ENCODE measurements at places on chromosomes 2 and 18.

- DNase-seq, result no peak
These were observed 492.7 kb upstream of the DDX18 start for GRCh38 chr2:117321816-117322215.

DNA sequence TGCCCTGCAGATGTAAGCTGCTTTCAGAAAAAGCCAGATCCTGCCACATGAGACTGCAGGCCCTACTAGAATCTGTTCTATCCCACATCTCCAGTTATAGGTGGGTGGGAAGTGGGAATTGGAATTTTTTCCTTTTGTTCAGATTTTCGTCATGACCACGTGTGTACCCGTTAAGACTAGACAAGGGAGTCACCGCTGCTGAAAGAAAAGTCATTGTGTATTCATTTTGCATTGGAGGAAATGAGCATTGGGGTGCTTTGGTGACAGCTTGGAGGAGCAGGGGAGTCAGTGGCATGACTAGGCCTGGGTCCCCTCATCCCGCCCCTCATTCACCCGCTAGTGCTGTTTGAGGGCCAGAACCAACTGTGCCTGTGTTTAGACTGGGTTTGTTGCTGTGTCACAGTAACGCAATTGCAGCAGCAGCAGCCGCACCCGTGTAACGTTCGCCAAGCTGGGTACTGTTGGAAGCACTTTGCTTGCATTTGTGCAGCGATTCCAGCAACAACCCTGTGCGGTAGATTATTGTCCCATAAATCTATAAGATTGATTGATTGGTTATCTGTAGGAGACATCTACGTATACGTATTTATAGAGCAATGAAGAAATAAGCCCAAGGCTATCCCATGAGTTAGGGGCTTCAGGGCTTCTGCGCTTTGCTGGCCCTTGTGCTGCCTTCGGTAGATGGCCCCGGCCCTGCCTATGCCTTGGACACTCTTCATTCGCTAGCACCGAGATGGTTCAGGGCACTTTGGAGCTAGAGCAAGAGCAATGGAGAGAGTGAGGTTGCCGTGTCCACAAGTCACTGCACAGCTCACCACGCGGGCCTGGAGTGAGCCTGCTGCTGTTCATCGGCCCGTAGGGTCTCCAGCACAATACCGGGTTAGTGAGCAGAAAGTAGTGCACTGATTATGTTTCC lies 194.9 kb downstream of the AGAP1 start:
- DNase-seq, result no peak

DNA sequence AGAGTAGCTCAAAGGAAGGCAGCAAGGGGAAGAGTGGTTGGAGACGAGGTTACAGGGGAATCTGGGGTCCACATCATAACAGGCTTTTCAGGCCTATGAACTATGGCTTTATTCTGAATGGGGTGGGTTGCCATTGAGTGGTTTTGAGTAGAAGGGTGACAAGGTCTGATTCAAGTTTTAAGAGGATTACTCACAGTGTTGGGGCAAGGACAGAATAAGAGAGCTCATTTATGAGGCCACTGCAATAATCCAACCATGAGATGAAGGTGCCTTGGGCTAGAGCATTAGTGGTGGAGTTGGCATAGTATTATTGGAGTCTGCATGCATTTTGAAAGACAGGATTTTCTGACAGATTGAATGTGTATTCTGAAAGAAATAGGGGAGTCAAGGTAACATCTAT lies 315.9 kb downstream of the RNF144A start:
- no peak for DNase-seq

GRCh38 chr18:46289931-46290330 lies 185.7 kb downstream of the HAUS1 start:
- no peak for DNase-seq

DNA sequence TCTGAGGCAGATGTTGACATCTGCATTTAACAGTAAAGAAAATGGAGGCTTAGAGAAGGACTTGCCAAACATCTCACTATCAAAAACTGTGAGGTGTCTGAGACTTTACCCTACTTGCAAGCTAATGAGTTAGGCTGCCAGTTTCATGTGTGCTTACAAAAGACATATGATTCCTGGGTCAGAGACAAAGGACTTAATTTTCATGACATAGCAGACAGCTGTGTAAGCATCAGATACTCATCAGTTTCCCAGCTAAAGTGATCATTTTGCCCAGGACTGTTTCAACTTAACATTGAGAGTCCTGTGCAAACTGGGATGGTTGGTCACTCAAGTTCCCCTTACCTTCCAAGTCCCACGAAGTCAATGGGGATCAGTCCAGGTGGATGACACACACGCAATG lies 18.9 kb upstream of the DAPL1 start:
- DNase-seq, result no peak

DNA sequence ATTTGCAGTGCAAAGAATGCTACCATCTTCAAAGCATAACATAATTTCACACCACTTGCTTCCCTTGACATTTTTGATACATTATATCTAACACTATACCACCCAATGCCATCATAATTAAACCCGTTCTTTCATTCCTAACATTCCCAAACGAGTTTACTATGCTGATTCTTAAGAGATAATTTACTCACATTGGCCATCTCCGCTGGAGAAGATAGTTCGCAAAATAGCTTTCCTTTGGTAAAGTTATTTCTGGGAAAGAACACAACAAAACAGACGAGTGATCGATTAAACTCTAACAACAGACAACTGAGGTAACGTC lies 716 bp downstream of the MMADHC start:
- DNase-seq, result no peak

DNA sequence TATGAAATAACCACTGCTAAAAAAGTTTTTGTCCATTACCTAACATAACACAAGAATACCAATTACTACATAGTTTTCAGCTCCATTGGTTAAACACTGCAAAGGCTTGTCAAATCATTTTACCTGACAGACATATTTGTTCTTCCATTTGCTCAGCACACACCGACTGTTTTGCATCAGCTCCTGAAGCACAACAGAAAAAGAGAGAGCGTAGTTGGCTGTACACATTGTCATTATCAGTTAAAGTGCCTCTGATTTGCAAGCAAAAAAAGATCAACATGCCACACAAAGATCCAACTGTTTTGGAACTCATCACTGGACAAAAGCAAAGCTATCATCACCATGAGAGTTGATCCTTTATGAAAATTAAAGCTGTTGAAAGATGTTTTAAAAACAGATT lies 103.8 kb downstream of the WDPCP start:
- DNase-seq, result no peak

GRCh38 chr2:64157792-64158191 lies 13.6 kb upstream of the PELI1 start:
- no peak for DNase-seq

GRCh38 chr18:46877329-46877987 lies 39.8 kb downstream of the PIAS2 start:
- no peak for DNase-seq

DNA sequence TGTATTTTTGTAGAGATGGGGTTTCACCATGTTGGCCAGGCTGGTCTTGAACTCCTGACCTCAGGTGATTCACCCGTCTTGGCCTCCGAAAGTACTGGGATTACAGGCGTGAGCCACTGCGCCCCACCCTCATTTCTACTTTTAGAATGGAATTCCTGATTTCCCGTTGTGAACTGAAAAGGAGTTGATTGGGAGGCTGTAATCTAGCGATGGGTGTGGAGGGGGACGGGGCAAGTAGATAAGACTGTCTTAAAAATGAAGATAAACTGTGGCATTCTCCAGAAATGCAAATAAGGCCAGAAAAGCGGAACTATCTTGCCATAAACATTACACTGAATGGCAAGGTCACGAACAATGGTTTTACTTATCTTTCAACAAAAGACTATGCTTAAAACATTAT lies 135.4 kb downstream of the TRIB2 start:
- DNase-seq, result no peak

GRCh38 chr2:178404368-178404767 lies 46.6 kb downstream of the PRKRA start:
- no peak for DNase-seq

GRCh38 chr2:39942950-39943349 lies 163.9 kb upstream of the THUMPD2 start:
- DNase-seq, result no peak
